GM12878 (cell line): ENCODE measurements at places on chromosomes 2 and 18. TPM values are rescaled to one million over a fixed set of nuclear protein-coding genes. Genes with fewer than 3 reads are reported as not detected.

- no peak for DNase-seq
These were observed 850.4 kb downstream of the GALR1 start for GRCh38 chr18:78099979-78100588.

DNA sequence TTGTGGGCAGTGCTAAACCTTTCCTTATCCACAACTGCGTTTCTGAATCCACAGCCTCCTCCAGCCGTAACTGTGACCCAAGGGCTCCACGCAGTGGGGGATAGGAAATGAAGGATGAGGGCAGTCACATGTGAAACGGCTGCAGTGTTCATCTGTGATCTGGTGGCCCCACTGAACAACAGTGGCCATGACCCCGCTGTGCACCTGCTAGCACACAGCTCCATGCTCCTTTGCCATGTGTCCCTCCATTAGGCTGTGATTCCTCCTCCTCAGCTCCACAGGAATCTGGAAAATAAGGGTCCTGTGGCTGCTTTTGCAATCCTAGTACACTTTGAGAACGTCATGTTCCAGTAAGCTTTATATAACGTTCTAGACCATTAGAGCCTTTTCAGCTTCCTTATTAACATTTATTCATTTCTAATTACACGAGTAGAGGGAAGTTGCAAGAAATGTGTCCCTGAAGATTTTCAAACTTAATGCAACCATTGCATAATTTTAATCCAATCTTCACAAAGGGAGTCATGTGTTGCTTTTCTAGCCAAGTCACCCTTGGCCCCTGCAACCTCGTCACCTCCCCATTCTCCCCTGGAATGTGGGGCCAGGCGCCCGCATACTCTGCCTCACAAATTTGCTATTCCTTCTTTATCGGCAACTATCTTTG lies 7.1 kb upstream of the NAPG start:
- no peaks in the 10 kb centered on the region for H3K4me1 ChIP-seq
- H3K36me3 ChIP-seq: no peaks in the 10 kb centered on the region
- no peak for DNase-seq

- no peaks in the 10 kb centered on the region for H3K4me1 ChIP-seq
- no peaks in the 10 kb centered on the region for H3K36me3 ChIP-seq
- no peak overlapping the region for H3K4me3 ChIP-seq
- no peak overlapping the region for H3K27ac ChIP-seq
- no peak for DNase-seq
- H3K27me3 ChIP-seq: no peaks in the 10 kb centered on the region
These were observed 144.2 kb downstream of the COPS8 start for GRCh38 chr2:237229905-237230304.

- H3K27ac ChIP-seq: no peak overlapping the region
- no peaks in the 10 kb centered on the region for H3K27me3 ChIP-seq
- peaks cover 26% of the 10 kb centered on the region; the same call in 1 of the 2 replicates for H3K36me3 ChIP-seq
- no peak for DNase-seq
These were observed 117.0 kb downstream of the MGAT5 start for GRCh38 chr2:134370655-134371445.

GRCh38 chr2:230097841-230098240 lies 29.1 kb upstream of the SLC16A14 start:
- H3K4me3 ChIP-seq: no peak overlapping the region
- no peaks in the 10 kb centered on the region for H3K27me3 ChIP-seq
- no peak for DNase-seq

- no peaks in the 10 kb centered on the region for H3K4me1 ChIP-seq
- no peak overlapping the region for H3K27ac ChIP-seq
- no peak overlapping the region for H3K4me3 ChIP-seq
- H3K36me3 ChIP-seq: no peaks in the 10 kb centered on the region
These were observed 64.8 kb downstream of the BCL2L11 start for GRCh38 chr2:111185361-111186022.

GRCh38 chr2:18180031-18180610 lies 301.7 kb downstream of the KCNS3 start:
- H3K4me3 ChIP-seq: no peak overlapping the region
- no peak overlapping the region for H3K27ac ChIP-seq
- H3K36me3 ChIP-seq: no peaks in the 10 kb centered on the region
- no peaks in the 10 kb centered on the region for H3K4me1 ChIP-seq

GRCh38 chr2:48207201-48207641 lies 300.9 kb upstream of the FBXO11 start:
- no peaks in the 10 kb centered on the region for H3K27me3 ChIP-seq
- H3K36me3 ChIP-seq: no peaks in the 10 kb centered on the region

DNA sequence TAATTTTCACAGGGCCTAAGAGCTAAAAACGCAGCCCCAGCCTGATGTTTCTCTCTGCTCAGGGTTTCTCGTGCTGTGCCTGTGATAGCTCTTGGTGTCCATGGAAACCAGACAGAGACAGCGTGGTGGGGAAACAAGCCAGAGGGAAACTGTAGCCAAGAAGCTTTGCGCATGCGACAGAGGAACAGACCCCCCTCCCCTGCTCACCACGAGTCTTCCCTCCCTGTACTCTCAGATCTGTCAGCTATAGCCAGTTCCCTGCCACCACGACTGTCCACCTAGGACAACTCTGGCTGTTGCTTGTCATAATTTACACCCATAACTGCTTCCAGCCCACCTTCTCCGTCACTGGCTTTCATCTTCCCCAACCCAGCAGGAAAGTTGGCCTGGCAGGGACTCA lies 13.2 kb upstream of the DNAJC27 start:
- DNase-seq: no peak
- H3K4me3 ChIP-seq: no peak overlapping the region
- H3K4me1 ChIP-seq: no peaks in the 10 kb centered on the region
- H3K27me3 ChIP-seq: no peaks in the 10 kb centered on the region
- no peak overlapping the region for H3K27ac ChIP-seq

The PRSS56 gene
- polyA plus RNA-seq: not detected in 2 replicates

The CROCC2 gene
- not detected in 2 replicates for polyA plus RNA-seq

The APCDD1 gene
- polyA plus RNA-seq: not detected in 2 replicates

The POTEI gene
- 0.03 TPM in 1 of 2 replicates, not detected in the other for polyA plus RNA-seq
